ENCODE measurements at places on chromosomes 7 and 10.

GRCh38 chr7:142901426-142902259 lies 16.1 kb upstream of the TRPV6 start:
- DNase-seq: no peak

GRCh38 chr7:71472962-71473361 lies 341.0 kb downstream of the GALNT17 start:
- no peak for DNase-seq

- DNase-seq: no peak
Measured at GRCh38 chr10:119404719-119405519, 137.6 kb downstream of the RGS10 start.

GRCh38 chr10:78407009-78407711 lies 373.5 kb downstream of the RPS24 start:
- DNase-seq: no peak

DNA sequence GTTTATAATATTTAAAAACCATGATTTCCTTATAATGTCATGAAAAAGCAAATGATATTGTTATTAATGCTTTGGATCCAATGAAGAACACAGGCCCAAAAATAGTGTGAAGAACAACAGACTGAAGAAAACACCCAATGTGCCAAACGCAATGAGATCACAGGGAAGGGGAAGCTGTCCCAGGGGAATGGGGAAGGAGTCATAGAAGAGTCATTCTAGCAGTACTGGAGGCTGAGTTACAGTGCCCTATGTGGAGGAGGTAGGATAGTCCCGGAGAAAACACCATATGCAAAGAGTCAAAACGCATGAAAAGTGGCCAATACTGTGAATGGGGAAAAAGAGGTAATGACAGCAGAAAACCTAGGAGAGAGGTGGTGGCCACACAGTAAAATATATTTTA lies 50.9 kb downstream of the TPK1 start:
- no peak for DNase-seq

DNA sequence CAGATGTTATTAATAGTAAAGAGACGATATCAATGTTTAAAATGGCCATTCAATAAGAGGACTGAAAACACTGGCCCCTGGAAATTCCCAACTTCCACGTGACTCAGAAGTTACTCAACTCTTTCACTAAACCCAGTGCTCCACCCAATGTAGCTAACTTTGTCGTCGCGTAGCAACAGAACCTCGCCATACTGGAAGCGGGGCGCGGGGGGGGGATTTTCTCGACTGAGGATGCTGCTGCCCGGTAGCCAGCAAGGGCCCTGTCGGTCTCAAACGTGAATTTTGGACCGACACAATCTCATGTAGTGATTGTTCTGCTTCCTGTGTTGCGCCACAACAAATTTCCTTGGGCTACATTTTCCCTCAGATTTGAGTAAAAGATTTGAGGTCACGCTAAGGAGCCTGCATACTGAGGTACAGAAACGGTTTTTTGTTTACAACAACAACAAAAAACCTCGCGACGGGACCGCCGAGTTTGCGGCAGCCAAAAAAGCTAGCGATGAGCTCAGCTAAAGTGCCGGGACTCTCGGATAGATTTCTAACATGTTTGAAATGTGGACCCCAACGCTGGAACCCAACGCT lies 977 bp upstream of the SFR1 start:
- no peak for DNase-seq

DNA sequence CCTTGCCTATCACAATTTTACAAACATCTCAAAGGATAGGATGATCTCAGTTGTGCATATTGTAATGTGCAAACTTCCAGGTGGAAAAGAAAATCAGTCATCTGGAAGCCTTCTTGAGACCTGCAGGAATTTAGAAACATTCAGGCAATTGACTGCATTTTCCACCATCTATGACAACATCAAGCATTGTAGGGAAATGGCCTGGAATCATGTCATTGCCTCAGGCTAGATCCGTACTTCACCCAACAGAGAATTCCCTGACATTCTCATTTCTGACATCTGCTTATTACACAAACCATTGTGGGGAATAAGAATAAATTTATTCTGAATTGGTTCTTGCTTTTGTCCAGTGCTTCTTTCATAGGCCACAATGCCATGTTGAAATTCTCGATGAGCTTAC lies 124.9 kb upstream of the NPVF start:
- DNase-seq: no peak

- no peak for DNase-seq
Measured at GRCh38 chr7:41996381-41997035, 240.5 kb downstream of the GLI3 start.

- no peak for DNase-seq
Measured at GRCh38 chr10:24277771-24278170, 68.8 kb downstream of the KIAA1217 start.

GRCh38 chr10:42984761-42985325 lies 92.0 kb upstream of the RET start:
- no peak for DNase-seq

DNA sequence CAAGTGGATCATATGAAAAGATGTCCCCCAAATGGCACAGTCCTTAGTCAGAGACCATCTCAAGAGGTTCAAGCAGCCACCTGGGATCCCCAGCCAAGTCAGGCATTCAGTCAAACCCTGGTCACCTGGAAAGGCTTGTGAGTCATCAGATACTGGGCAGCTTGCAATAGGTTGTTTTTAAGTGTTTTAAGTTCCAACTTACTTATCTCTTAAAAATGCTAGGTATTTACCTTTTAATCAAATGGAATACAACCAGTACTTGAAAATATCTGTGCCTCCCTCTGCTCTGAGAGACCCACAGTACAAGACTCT lies 262.2 kb downstream of the WDR11 start:
- DNase-seq: no peak

DNA sequence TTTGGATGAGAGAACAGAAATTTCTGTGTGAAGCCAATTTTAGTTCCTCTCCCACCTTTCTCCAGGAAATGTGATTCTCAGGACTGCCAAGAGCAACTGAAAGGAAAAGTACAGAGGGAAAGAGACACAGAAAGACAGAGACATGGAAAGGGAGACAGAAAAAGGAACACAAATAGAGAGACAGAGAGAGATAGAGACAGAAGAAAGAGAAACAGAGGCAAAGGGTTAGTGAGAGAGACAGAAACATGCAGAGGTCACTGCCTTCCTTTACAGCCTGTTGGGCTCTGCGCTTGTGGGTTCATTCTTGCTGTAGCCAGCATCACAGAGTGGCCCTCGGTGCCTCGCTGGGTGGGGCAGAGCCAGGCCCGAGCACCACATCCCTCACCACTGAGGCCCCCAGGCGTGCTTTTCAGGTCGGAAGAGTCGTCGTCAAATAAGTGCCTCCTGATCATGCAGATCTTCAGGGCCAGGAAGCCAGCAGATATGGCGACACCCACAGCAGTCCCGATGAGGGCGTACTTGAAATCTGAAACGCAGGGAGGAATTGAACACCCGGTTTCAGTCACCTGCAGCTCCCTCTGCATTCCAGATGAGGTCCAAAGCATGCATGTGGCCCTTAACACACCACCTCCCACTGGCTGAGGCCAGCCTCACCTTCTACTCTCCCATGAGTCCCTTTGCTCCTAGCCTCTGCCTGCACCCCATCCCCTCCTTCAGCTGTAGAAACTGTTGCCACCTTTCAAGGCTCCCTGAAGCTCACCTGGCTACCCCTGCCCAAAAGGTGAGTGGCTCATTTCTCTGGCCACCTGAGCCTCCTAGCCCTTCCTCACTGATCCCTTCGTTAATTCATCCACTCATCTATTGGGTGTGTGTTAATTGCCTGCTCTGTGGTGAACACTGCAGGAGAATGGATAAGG lies 21.4 kb downstream of the TMEM273 start:
- no peak for DNase-seq

DNA sequence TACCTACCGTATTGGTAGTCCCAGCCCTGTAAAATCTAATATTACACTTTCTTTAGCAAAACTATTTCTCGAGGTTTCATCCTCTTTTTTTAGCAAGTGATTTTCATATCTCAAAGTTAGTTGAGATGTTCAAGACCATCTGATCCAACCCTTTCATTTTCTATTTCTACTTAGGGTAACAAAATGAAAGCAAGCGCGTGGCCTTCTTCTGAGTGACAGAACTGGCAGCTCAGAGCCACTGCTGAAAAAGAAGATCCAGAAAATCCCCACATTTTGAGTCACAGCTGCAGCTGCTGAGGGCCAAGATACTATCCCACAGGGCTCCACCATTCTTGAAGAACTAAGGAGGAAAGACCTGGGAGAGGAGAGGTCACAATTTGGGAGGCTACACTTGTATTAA lies 24.8 kb upstream of the ZNF800 start:
- DNase-seq: no peak

- DNase-seq: no peak
Measured at GRCh38 chr7:22174574-22174953, 182.4 kb downstream of the RAPGEF5 start.
